Osteocyte (in vitro differentiated cells): ENCODE measurements at places on chromosomes 7 and 10.

- DNase-seq, result no peak
Observed at GRCh38 chr7:2023877-2024566, 208.7 kb downstream of the MAD1L1 start.

GRCh38 chr10:110786172-110786571 is 85.6 kb upstream of the PDCD4 start:
- no peak for DNase-seq

GRCh38 chr10:93435621-93436397 is 46.3 kb downstream of the MYOF start:
- DNase-seq, result no peak

- no peak for DNase-seq
Observed at GRCh38 chr10:76382381-76382851, 951.0 kb downstream of the LRMDA start.

- DNase-seq, result no peak
Observed at GRCh38 chr7:108311446-108312168, 144.6 kb downstream of the NRCAM start.

- no peak for DNase-seq
Observed at GRCh38 chr7:102286237-102287110, at the start of gene SH2B2. TSS of gene SH2B2 (plus strand) at chr7:102286868. CDS start at chr7:102300551, 13,683 bp downstream.

- no peak for DNase-seq
Observed at GRCh38 chr10:69696073-69696731, 66.2 kb downstream of the FAM241B start.

- DNase-seq, result no peak
Observed at GRCh38 chr7:118072893-118073674, 110.9 kb upstream of the LSM8 start.

DNA sequence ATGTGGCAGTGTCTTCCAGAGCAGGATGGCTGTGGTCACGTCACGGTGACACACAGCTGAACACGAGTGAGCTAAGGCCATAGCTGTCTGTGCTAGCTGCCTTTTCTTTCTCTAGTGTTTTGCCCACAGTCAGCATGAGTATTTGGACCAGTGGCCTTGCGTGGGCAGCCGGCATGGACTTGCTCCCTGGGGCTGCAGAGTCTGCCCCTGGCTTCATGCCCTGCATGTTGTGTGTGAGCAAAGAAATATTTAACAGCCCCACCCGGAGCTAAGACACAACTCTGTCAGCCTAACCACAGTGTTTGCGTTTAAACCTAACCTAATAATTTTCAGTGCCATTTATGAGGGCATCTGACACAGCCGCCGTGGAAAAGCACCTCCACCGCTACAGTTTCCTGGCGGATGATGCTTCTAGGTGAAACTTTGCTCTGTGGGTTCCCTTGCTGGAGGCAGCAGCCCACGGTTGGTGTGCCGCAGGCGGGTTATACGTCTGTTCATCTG is 14.6 kb downstream of the CHST12 start:
- no peak for DNase-seq

DNA sequence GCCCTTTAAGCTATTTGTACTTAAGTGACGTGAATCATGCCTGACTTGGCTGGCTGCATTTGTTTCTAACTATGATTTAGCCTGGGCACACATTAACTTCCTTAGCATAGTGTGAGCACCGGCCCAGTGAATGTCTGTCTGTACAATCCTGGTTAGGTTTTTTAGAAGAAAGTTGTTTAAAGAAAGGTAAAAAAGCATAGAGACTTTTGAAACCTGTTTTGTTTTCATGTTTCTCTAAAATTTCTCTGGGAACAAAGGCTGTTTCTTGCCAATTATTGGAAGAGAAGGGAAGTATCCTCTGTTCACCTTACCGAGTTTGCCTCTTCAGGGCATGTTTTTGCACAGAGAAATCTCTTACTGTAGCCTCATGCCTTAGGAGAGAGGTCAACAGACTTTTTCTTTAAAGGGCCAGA is 42.9 kb upstream of the MET start:
- DNase-seq, result no peak

DNA sequence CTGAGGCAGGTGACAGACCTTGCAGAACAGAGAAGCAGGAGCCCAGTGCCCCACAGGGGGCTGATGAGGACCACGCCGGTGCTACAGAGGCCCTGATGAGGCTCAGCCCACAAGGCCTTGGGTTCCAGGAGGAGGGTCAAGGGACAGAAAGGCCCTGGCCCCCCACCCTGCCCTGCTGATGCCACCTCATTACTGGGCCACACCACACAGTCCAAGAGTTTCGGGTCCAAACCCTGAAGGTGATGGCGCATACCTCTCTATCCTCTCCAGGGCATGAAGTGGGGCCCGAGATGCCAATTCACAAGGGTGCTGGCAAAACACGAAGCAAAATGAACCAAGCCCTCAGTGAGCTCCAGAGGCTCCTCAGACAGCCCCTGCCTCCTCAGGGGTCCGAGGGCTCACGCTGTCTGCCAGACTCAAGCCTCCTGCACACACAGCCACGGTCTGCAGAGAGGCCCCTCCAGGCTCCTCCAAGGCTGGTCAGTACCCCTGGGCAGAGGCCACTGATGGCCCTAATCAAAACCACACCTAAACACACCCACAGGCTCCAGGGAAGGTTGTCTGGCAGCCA is 32.3 kb downstream of the RASGEF1A start:
- DNase-seq, result peak; percentile 78

DNA sequence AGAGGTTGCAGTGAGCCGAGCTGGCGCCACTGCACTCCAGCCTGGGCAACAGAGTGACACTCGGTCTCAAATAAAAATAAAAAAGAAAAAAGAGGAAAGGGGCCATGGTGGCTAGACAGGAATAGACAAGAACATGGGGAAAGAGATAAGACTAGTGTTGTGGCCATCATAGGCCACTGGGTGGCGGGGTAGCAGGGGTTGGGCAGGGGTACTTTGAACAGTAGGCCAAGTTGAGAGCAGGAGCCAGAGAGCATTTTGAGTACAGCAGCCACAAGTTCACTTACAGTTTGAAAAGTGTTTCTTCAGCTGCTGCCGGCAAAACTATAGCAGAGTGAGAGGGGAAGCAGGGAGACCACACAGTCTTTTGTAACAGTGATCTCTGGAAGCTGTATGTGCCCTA is 656.0 kb downstream of the CNTNAP2 start:
- DNase-seq, result no peak

- DNase-seq, result no peak
Observed at GRCh38 chr10:70090013-70090412, 37.4 kb downstream of the MACROH2A2 start.

DNA sequence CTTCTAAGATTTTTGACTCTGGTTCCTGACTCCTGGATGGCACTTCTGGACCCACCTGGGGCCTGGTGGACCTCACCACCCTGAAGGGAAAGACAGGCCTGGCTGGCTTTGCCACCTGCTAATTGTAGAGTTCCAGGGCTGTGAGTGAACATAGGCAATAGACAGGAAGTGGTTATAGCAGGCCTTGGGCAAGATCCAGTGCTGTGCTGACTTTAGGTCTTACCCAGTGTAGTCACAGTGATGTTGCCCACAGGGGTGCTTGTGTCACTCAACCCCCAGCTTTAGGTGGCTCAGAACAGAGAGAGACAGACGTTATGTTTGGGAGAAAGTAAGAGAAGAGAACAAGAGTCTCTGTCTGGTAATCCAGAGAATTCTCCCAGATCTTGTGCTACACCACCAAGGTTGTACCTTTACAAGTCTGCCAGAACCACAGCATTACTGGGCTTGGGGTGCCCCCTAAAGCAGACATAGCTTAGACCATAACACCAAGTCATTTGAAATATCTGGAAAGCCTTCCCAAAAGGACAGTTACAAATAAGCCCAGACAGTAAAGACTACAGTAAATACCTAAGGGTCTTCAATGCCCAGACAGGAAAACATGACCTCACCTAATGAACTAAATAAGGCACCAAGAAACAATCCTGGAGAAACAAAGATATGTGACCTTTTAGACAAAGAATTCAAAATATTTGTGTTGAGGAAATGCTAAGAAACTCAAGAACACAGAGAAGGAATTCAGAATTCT is 303.4 kb downstream of the PCLO start:
- no peak for DNase-seq

GRCh38 chr7:44291733-44292419 is 33.5 kb downstream of the CAMK2B start:
- DNase-seq, result no peak

- no peak for DNase-seq
Observed at GRCh38 chr7:120770206-120770605, 87.7 kb downstream of the TSPAN12 start.

DNA sequence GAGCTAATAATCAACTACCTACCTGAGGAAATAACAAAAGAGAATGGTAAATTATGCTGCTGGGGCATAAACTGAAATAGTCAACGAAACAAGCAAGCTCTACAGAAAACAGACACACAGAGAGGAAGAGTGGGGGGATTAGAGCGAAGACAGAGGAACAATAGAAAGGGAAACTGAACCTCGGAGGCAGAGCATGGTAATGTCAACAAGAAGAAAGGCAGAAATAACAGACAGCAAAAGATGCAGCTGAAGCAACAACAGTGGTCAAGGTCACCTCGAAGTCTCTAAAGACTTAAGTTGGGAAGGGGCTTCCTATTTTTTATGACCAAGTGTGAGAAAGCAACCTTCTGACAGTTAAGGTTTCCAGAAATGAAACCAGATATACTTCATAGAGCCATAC is 177.0 kb downstream of the ZNF438 start:
- DNase-seq, result no peak

- no peak for DNase-seq
Observed at GRCh38 chr10:89651205-89651915, 6.3 kb upstream of the PANK1 start.

DNA sequence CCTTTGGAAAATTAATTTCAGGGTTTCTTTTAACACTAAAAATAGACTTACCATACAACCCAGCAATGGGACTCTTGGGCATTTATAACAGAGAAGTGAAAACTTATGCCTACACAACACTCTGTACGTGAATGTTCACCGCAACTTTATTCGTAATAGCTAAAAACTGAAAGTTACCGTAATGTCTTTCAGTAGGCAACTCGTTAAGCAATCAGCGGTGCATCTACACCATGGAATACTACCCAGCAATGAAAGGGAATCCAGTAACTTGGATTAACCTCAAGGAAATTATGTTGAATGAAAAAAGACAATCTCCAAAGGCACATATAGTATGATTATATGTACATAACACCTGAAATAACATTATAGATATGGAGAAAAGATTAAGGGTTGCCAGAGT is 16.2 kb downstream of the CCDC3 start:
- DNase-seq, result no peak

DNA sequence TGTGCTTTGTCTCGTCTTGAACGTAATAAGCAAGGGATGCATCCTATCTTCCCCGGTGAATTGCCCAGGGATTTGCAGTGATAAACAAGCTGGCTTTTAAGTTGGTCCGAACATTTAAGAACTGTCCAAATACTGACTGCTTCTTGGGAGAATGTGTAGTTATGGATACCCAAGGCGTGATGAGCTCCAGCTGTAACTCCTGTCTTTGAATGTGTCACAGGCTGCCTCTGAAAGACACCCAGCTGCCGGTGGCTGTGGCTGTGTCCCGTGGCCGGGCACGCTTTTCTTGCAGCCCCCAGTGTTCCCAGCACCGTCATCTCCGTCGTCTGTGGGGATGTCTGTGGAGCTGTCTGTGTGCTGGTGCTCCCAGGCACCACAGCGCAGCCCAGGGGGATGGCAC is 118.1 kb downstream of the GLRX3 start:
- peak; percentile 59 for DNase-seq

DNA sequence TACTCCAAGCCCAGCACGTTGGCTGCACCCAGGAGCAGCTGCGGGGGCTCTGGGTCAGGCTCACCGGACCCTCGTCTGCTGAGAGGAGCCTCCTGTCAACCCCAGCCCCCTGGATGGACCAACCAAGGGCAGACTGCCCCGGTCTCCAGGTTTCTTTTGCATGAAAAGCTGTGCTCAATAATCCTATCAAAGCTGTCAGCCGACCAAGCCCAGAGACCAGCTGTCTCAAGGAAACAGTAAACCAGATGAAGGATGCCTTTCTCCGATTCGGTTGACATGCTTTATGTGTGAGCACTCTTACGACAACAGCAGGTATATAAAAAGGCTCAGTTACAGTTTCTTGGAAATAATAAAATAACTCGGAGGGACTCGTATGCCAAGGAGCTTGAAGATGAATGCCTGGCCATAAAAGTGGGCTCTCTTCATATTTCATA is 71.6 kb upstream of the BAIAP2L1 start:
- no peak for DNase-seq

DNA sequence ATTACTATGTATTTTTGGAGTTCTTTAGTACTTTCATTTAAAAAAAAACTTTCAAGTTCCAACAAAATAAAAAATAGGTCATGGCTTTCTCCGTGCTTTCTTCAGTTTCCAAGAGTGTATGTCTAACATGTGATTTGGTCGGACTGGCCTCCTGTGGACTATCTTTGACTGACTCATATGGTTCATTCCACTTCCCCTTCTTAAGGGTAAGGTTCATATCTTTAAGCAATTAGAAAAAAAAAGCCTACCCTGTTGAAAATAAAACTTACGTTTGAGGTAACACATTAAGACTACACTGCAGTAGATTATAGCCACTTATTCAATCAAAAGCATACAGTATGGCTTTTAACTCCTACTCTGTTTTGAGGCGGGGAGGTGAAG is 112.8 kb upstream of the AHR start:
- DNase-seq, result no peak

- no peak for DNase-seq
Observed at GRCh38 chr10:6207658-6208057, 4.9 kb downstream of the PFKFB3 start.

DNA sequence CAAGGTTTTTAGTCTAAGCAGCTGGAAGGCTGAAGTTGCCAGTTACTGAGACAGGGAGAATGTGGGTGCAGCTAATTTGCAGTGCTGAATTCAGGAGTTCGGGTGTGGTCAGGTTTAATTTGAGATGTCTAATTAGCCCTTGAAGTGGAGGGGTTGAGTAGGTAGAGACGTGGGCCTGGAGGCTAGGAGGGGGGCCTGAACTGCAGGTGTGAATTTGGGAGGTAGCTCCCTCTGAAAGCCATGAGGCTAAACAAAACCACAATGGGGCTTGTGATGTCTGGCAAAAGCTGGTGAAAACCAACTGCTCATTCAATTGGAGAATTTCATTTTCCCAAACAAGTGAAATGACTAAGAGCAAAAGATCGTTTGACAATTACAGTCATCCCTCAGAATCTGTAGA is 246.0 kb upstream of the NFE2L3 start:
- DNase-seq, result no peak

- DNase-seq, result no peak
Observed at GRCh38 chr7:86745013-86745745, 101.5 kb downstream of the GRM3 start.

GRCh38 chr10:43128958-43129706 is 9.1 kb upstream of the CSGALNACT2 start:
- peak; percentile 80 for DNase-seq
